ENCODE measurements at places on chromosomes 12 and 14.

DNA sequence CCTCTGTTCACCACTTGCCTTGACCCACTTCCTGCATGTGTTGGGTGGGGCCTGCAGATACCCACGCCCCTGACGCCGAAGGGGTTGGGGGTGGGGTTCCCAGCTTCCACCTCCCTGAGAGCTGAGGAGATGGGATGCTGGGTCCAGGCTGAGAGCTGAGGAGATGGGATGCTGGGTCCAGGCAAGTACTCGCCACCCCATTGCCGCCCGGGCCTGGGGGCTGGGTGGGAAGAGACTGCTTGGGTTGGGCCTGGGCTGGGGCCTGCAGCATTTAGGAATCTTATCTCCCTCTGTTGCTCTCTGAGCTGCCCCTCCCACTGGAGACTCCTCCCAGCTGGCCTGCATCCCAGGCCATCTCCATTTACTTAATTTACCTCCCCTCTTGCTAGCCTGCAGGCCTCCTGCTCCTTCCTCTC, 17.4 kb downstream of the TEAD4 start:
- DNase-seq, result no peak

DNA sequence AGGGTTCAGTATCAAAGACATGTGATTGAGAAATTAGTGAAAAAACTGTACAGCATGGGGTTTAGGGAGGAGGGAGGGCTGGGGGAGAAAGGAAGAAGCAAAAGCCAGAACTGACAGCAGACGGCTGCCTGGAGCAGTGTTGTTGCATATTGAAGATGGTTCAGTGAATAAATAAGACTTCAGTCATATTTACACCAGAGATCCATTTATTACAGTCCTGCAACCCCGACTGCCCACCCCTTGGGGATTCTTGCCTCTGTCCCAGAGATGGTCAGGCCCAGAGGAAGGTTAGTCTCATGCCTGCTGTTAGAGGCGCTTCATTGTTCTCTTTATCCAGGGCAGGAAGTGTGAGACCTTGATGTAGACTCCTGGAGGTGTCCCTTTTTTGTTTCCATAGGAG, 3.2 kb downstream of the GZMH start:
- DNase-seq, result no peak

DNA sequence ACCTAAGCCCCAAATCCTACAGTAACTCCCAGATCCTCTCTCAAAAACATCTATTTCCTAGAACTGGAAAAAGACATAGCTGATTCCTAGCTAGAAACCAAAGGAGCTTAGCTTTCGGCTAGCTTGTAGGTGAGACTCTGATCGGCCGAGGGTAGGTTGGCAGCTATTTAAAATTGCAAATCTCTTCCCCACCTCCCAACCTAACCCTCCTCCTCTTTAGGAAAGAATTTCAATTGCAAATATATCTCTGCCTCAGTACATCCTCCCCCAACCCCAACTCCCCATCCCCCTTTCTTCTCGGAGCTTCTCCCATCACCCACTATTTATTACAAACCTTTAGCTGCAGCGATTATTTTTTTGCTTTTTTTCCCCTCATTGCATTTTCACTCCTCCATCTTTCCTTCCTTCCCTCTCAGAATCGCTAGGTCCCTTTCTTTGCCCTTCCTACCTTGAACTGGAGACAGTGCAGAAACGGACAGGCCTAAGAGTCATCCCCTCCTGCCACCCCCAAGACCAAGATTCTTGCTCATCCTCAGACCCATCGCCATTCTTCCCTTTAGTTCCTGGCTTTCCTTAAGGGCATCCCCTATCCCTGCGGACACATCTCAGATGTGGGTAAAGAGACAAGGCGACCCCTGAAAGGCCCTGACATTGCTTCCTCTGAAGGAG, 13.4 kb downstream of the ZFHX2 start:
- DNase-seq, result no peak

GRCh38 chr12:65827827-65828231, 3.5 kb downstream of the HMGA2 start:
- DNase-seq, result no peak

DNA sequence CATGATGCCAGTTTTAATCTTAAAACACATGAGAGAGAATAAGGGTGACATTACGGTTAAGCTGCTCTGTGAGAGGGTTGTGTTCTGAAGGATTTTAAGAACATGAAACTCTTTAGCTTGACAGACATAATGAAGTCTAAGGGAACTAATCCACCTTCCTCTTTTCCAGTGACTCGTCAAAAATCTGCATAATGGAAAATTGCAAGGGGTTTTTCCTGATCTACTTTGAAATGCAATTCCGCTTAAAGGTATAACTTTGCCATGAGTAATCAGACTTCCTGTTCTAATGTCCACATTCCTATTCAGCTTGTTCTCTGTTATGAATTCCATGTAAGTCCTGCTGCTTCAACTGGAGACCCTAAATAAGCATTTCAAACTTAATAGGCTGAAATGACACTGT, at the start of gene ZNF705A:
Gene ZNF705A (plus strand): TSS at position 171 of the 400 bp plus-strand sequence. CDS start 15,611 bp downstream, outside the sequence.
- DNase-seq, result no peak

- no peak for DNase-seq
Observed at GRCh38 chr12:89075880-89076540, 276.3 kb downstream of the DUSP6 start.

- DNase-seq, result no peak
Observed at GRCh38 chr14:104611881-104612280, 7.3 kb upstream of the TMEM179 start.

DNA sequence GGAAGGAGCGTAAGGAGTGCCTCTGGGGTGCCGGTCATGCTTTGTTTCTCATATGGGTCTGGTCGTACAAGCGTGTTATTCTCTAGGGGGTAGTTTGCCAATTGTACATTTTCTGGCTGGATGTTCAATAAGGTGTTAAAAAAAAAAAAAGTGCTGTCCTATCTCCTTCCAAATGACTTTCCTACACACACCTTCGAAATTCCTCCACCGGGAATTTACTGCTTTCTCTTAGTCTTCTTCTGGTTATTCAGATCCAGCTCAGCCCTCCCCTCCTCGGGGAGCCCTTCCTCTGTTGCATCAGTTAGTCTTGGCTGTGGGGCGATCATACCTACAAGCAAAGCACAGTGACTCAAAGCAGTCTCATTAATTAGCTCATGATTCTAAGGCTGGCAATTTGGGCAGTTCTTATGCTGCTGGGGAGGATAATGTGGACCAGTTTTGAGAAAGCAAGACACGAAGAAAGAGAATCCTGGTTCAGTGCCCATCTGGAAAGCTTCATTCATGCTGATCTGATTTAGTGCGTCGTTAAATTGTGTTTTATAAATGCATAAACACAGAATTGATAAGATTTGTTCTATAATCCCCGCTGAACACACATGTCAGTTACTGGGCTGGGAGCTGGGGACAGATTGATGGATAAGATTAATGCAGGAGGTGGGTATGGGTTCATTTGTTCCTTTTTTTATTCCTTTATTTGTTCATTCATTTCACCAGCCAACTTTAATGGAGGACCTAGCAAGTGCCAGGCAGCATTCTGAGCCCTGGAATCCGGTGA, 9.2 kb upstream of the CLMN start:
- DNase-seq, result no peak

DNA sequence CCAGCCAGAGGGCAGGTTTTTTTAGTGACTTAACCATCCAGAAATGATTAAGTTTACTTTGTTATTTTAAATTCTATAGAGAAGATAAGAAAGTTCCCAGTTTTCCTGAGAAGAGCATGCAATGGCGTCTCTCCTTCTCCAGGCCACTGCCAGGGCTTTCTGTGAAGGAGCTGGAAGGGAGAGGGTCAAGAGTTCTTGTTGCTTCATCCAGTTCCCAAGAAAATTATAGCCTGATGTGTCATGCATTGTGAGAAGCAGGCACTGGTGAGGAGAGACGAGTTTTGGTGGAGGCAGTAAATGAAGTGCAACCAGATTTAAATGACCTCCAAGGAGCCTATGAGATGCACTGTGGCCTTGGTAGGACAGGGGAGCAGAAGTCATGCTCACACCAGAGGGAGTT, 14.2 kb downstream of the ELK3 start:
- DNase-seq, result no peak

GRCh38 chr12:132143336-132144071, 615 bp downstream of the DDX51 start:
- DNase-seq, result peak; percentile 21

- no peak for DNase-seq
Observed at GRCh38 chr12:71795901-71796300, 41.2 kb downstream of the RAB21 start.

DNA sequence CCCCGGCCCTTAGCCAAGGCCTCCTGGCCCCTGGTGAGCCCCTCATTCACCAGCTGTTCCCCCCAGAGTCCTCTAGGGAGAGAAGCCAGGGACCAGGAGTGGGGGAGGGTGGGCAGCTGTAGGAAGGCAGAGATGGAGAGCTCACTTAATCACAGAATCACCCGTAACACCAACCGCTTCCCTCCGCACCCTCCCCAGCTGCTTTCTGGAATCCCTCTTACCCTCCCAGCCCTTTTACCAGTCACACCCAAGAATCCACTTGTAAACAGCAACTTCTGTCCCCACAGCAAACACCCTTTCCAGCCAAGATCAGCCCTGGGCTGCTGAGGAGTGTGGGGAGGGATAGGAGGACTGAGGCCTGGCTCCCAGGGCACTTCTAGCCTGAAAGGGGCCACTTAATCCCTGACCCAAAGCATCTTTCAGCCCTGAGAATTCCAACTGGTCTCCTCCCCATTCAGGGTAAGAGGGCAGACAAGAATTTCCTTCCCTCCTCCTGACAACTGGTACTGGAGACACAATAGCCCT, 18.8 kb downstream of the NCKAP5L start:
- no peak for DNase-seq

DNA sequence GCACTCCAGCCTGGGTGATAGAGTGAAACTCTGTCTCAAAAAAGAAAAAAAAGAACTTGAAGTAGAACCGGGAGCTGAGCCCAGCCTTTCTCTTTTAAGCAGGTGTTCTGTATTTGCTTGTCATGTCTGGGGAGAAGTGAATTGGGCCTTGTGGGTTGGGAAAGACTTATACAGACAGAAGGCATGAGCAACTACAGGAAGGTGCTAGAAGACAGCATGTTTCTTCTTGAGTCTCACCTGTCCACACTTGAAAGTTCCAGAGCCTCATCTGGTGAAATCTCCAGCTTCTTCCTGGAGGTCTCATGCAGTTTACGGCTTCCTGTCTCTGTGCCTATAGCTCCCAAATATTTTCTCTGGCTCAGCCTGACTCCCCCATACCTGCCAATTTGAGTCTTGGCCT, 2.5 kb downstream of the PGAM5 start:
- no peak for DNase-seq

DNA sequence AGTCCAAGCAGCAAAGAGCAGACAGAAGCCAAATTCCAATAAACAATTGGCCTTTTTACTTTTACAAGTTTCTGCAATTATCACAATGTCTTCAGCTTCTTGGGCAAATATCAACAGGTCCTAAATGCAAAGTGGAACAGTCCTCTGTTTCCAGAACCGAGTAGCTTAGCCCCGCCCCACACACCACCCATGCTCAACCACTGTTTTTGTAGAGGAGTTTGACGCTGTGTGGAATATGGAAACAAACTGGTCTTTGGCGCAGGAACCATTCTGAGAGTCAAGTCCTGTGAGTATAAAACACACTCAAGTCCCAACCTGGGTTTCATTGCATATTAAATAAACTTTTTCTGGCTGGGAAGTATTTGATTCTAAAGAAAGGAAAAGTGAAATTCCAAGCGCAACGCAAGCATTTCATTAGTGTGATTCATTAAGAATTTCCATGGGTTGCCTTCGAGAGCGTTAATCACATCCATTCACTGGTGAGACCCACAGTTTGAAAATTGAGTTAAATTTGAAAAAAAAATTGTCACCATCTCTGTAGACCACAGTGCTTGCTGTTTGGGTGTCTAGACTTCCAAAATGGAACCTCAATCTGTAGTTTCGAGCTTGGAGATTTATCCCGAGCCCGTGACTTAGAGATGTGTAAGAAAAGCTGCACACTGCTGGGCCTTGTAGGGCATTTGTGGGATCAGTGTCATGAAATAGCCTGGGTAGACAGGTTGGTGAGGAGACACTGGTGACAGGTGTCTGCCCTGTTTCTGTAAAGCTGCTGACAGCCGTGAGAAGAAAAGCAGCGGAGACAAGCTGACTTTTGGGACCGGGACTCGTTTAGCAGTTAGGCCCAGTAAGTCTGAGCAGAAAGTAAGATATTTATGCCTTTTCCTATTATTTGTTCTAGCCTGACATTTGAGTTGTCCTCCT, 96.1 kb downstream of the DAD1 start:
- DNase-seq, result no peak

GRCh38 chr12:90794212-90794611, 160.8 kb downstream of the CCER1 start:
- no peak for DNase-seq

GRCh38 chr14:105866841-105867321, 340.5 kb downstream of the TMEM121 start:
- no peak for DNase-seq

DNA sequence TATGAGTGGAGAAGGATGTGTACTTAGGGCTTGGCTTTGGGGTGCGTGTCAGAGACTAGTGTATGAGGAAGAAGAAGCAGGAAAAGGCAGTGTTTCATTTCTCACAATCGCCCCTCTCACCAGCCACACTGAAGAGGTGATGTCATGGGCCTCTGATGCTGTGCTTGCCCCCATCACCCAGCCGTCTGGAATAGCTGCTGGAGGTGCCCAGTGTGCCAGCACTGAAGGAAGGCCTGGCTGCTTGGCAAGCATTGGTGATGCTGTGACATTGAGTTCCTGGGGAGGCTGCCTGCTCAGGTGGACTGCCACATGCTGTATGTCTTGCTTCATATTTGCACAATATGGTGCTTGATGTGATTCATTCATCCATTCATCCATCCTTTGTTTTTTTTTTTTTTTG, 56.2 kb downstream of the CRADD start:
- DNase-seq, result no peak

- no peak for DNase-seq
Observed at GRCh38 chr12:65622056-65622455, 202.2 kb upstream of the HMGA2 start.

DNA sequence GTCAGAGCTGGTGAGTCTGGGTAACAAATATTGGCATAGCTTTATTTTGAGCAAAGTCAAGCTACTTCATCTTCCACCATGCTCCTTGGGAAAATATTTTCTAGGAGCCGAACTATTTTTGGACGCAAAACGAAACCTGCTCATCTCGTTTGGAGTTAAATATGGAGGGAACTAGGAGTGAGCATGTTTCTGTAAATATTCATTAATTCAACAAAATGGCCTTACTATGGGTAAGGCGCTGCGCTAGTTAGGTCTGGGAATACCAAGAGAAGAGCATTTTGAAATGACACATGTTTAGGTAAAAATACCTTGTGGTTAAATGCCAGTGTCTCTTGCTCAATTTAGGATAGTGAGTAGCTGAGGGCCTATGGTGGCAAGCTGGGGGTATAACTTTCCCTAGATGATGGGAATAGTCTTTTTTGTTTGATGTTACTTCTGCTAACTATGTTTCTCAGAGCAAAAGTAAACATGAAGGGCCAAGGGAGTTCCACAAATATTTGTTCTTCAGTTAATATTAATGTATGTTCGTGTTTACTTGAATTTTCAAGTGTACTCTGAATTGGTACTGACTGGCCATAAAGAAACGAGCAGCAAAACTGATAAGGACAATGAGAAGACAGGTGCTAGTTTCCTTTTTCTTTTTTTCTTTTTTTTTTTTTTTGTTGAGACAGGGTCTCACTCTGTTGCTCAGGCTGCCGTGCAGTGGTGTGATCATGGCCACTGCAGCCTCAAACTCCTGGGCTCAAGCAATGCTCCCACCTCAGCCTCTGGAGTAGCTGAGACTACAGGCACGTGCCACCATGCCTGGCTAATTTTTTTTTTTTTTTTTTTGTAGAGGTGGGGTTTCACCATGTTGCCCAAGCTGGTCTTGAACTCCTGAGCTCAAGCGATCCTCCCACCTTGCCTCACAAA, 77.7 kb downstream of the MAP1LC3B2 start:
- no peak for DNase-seq

Data from MM.1S (cell line).